CD4-positive, alpha-beta T cell treated with Interleukin-2 at 100 ng/mL for 4 hours (primary cell): ENCODE measurements at places on chromosomes 1 and 21.

GRCh38 chr1:115170961-115171392 lies 81.7 kb upstream of the TSPAN2 start:
- no peak for DNase-seq

DNA sequence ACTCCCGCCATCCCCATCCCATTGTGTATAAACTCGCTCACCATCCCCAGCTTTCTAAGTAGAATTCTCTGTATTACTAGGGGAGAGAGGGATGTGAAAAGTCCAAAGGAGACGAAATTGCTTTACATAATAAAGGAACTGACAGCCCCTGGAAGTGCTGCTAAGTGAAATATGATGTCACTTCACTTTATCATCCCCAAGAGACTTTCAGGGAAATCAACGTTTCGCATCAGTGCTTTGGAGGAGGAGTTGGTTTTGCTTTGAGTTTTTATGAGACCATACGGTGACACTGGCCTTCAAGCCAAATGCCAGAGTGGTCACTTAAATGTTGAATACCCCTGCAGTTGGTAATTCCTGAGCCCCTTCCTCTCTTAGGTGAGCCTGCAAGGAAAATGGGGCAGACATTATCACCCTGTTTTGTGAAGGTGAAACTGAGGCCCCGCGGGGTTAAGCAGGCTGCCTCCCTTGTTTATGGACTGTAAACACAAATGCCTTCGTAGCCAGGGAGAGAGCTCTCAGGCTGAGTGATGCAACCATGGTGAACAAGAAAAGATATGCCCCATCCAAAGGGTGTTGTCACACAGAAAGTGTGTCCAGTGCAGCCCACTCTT lies 58.4 kb upstream of the KAZN start:
- no peak for DNase-seq

GRCh38 chr1:223137455-223138085 lies 5.5 kb downstream of the TLR5 start:
- no peak for DNase-seq

GRCh38 chr1:63836830-63837229 lies 63.0 kb downstream of the ROR1 start:
- DNase-seq, result no peak

DNA sequence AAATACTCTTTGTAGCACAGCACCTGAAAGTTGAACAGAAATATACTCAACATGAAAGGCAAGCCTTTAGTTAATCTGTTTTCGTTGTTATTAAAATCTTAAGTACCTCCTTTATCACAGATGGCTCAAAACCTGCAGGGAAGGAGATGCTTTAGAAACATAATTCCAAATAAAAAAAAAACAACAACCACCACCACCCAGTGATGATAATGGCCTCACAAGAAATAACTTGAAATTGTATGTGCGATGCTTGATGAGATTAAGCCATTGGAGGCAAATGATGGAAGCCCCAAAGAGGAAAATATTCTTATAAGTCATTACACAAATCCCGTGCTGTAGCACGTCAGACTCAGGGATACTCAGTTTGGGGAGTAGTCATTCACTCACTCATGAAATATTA lies 24.9 kb upstream of the ZBTB40 start:
- no peak for DNase-seq

GRCh38 chr1:39917825-39918224 lies 16.1 kb upstream of the MYCL start:
- no peak for DNase-seq

DNA sequence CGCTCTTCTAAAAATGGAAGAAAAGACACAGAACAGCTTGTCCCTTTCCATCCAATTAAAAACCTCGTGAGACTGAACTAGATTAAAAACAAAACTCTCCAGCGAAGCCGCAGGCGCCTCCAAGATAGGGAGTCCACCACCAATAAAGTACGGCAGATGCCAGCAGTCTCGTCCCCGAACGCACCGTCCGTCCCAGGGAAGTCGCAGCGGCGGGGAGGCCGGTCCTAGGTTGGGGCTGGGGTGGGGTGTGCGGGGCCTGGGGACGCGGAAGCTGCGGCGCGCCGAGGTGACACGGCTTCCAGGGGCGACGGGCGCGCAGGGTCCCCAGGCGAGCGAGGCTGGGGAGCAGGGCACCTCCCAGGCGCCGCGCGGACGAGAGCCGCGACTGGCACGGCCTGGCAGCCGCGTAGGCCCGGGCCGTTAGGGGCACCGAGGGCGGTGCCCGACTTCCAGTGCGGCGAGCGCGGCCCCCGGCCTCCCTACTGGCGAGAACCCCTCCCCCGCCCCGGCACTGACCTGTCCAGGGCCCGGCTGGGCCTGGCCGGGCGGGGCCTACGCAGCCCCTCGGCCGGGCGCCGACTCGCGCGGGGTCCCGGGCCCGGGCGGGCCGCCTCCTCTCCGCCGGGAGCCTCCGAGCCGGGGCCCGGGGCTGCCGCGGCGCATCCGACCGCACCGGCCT lies 28.3 kb upstream of the A3GALT2 start:
- DNase-seq, result peak; percentile 36

DNA sequence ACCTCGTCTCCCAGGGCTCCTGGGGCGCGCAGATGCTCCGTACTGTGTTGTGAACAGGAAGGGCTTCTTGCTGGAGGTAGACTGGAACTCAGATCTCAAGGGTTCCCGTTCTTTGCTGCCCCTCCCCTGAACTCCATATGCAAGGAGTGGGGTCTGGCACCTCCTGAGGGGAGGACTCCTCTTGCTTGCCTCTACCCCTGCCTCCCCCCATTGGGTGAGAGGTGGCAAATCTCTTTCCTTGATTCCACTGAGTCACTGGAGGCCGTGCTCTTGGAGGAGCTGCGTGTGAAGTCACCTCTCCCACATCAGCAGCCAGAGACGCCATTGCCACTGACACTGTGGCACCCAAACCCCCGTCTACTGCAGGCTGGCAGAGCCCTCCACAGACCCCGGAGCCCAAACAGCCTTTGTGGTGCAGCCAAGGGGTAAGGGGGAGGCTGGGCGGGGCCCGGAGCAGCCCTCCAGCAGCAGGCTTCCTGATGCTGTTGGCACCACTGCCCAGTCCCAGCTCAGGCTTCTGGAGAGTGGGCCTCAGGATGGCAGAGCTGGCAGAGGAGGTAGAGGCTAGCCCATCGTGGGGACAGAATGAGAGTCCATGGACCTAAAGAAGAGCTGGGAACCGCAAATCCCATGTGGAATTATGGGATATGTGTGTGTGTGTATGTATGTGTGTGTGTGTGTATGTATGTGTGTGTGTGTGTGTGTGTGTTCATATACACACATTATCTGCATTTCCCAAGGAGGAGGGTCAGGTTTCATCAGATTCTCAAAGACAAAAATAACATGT lies 104.9 kb upstream of the RUNX3 start:
- no peak for DNase-seq

DNA sequence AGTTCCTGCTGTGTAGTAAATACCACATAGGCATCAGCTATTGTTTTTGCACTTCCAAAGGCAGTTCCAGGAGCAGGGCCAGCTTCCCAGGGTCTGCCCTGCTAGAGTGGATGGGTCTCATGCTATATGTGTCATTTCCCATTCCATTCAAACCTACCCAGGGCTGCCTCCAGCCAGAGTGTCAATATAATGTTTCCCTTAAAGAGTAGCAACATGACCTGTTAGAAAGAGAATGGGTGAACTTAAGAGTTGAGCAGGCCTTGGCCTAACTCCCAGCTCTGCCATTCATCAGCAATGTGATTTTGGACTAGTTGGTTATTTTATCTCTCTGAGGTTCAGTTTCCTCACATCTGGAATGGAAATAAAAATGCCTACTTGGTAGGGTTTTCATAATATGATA lies 44.9 kb downstream of the RAB3B start:
- no peak for DNase-seq

GRCh38 chr21:41997657-41998056 lies 12.5 kb downstream of the ZBTB21 start:
- DNase-seq, result no peak

DNA sequence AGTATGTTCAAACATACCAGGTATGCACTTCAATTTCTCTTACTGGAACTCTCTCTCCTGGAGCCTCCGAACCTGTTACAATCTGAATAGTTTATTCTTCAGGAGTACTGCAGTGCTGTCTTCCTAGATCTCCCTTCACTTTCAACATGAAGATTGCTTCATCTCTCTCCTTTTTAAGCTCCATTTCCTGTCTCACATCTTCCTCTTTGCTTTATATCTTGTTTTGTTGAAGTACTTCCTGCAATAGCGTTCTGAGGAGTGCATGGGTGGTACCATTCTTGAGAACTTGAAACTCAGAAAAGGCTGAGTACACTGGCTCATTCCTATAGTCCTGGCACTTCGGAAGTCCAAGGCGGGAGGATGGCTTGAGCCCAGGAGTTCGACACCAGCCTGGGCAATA lies 15.7 kb upstream of the C1orf146 start:
- DNase-seq, result no peak

GRCh38 chr1:24584171-24584647 lies 28.3 kb downstream of the NCMAP start:
- no peak for DNase-seq

DNA sequence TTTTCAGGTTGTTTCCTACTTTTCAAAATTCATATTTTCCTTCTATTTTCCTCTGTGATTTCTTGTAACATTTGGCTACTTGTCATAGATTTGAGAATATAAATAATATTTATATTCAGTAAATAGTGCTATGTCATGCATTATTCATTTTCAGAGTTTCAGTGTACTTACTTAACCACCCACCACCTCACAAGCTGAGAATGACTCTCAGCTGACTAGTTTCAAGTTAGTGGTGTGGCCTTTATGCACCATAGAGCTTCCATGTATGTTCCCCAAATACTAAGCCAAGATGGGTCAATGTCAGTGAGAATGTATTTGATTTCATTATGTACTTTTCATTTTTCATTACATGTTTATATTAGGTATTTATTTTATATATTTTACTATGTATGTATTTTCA lies 56.9 kb upstream of the RGS1 start:
- no peak for DNase-seq

DNA sequence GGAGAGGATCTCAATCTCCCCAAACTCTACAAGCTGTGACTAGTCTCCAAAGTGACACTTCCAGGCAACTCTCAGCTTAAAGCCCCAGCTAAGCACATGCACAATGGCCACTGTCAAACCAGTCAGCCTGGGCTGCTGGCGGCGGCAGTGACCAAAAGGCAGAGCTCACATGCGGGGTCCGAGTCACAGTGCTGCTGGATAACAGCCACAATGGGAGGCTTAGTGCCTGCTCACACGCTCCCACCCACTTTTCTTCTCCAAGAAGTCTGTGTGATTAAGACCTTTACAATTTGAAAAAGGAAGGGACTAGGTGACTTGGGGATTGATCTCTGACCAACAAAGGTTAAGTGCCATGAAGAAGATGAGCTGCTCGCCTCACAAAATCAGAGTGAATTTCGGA lies 16.8 kb downstream of the RIPK4 start:
- DNase-seq, result no peak

DNA sequence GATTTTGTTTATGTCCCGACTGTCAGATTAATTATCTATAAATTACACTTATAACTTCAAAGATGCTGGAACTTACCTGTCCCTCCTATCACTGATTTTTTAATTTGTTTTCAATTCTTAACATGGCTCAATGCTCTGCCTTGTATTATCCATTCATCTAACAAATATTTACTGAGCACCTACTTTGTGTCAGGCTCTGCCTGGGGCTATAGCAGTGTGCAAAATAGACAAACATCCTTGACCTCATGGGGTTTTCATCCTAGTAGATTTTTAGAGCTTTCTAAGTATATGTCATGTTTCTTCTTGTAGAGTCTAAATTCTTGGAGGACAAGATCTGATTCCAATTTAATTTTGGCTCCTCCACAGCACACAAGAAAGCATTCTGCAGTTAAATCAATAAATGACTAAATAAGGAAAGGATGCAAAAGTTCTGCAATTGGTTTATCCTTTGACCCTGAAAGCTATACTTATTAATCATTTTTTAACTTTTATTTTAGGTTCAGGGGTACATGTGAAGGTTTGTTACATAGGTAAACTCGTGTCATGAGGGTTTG lies 10.8 kb upstream of the SMYD2 start:
- DNase-seq, result no peak

DNA sequence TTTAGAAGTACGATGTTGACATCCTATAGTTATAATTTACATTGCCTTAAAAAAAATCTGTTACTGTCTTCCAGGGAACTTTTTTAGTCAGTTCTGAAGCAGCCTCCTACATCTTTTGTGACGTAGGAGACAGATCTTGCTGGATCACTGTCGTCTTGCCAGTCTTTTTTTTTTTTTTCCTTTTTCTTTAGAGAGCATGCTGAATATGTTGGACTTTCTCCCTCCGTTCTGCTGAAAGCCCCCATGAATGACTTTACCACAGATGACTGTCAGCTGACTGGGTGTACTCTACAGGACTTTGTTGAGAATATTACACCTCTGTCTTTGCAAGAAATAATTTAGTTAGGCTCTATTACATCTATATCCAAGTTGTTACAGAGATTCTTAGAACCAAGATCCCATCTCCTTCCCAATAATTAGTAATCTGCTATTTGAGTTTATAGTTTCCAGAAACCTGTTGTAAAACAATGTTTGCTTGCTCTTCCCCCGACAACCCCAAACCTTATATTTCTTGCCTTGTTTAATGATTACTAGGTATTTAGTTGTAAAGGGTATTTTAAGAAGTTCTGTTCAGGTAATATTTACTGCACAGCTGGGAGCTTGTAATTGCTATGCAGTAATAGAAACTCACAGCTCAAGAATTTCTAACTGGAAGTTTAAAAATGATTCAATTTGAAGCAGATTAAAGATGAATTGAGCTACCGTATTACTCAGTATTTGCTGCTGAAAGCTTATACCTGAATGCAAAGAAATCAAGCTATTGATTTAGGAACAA lies 61.8 kb downstream of the RASAL2 start:
- DNase-seq, result no peak

DNA sequence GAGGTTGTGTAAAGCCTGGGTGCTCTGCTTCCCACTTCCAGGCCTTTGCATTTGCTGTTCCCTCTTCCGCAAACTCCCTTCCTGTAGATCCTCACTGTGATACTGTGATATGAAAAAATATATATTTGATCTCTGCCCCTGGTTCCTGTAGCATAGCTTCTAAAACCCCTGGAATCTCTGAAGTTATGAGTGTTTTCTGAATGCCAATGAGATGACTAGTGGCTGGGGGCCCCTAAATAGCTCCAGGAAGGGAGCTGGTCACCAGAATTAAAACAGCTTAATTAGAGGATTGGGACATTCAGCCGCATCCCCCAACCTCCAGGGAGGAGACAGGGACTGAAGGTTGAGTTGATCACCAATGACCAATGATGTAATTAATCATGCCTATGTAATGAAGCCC lies 21.9 kb downstream of the DUSP10 start:
- DNase-seq, result no peak

DNA sequence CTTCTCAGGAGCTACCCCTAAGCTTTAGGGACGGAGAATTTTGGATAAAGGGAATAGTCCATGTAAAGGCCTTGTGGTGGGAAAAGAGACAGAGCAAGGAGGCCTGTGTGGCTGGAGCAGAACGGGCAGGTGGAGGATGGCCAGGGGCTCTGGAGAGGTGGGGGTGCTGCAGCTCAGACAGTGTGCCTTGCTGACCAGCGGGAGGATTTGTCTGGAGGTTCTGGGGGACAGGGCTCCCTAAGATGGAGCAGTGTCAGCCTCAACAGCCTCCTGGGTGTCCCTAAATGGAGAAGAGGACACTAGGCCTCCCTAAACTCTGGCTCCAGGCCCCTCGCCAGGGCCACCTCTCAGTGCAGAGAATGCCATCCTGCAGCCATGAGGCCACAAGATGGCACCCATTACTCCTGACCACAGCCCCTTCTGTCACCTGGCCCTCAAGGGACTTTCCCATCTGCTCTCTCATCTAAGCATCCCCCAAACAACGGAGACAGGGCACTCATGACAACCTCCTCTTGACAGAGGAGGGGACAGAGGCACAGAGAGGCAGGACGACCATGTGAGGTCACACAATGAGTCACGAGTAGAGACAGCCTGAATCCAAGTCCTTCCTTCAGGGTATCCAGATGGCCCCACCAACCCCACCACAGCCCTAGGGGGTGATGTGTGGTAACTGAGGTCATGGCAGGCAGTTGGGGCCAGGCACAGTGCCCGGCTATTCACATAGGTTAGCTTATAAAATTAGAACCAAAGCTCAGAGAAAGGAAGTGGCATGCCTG lies 94.7 kb downstream of the DMRTB1 start:
- DNase-seq, result no peak
